ENCODE measurements at places on chromosomes 2 and 18. TPM values are rescaled to one million over a fixed set of nuclear protein-coding genes. Genes with fewer than 3 reads are reported as not detected.

GRCh38 chr2:109284826-109285225 is 155.8 kb downstream of the SH3RF3 start:
- peak; percentile 90 for DNase-seq

GRCh38 chr2:152376385-152376784 is 41.4 kb downstream of the FMNL2 start:
- no peak for DNase-seq

DNA sequence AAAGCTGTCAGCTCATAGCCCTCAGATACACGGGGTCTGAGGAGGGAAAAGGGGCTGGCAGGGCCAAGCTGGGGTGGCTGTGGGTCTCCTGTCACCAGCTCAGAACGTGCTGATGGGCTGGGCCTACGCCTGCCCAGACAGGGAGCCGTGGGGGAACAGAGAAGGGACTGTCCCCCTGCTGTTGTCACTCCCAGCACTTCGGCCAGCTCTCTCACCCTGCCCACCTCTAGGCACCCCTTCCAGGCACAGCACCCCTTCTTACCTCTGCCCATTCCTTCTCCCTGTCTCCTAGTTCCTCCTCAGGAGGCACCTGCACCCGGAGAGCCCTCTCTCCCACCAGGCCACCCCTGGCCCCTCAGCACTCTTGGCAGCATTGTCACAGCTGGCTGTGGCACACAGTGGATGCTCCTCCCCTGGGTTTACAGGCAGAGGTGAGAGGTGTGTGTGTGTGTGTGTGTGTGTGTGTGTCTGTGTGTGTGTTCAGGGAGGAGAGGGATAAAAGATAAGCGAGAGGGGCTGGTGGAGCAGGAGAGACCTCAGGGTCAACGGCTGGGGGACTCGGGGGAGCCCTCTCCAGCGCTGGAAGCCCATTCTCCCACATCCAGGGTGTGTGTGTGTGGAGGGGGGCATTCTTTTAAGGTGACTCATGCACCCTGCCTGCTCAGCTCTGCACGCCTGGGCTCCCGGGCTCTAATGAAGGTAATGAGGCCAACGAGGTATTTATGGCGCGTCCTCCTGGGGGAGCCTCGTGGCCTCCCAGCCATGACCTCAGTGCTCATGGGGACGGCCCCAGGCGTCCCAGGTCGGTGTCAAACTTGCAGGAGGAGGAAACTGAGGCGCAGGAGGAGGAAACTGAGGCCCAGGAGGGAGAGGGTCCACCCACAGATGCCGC is 66.1 kb upstream of the SMAD7 start:
- no peak for DNase-seq

DNA sequence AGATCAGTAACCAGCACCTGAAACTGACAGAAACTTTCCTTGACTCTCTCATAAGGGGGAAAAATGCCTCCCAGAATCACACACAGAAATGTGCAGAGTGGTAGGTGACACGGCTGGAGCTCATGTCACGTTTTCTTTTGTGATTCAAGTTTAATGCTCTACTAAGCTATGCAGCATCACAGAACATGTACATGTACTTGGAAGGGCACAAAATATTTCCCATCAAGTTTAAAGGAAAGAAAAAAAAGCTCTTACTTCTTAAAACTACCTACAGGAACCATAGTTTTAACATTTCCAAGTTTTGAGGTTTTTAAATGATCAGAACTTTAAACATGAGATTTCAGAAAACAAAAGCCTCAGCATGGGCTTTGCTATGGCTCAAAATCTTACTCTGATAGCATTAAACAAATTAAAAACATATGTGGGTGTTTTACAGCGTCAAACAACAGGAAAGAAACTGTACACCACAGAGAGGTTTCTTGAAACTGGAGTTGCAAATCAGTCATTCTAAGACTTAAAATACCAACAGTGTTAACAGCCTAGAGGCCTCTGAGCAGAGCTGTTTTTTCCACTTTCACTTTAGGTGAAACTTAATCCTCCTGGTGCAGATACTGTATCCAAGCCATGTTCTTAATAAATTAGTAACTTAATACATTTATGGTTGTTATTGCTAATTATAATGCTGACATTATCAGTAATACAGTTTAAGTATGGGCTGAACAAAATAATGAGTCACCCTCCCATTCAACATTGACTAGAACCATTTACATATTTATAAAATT is 30.1 kb downstream of the MBP start:
- DNase-seq = peak; percentile 82

DNA sequence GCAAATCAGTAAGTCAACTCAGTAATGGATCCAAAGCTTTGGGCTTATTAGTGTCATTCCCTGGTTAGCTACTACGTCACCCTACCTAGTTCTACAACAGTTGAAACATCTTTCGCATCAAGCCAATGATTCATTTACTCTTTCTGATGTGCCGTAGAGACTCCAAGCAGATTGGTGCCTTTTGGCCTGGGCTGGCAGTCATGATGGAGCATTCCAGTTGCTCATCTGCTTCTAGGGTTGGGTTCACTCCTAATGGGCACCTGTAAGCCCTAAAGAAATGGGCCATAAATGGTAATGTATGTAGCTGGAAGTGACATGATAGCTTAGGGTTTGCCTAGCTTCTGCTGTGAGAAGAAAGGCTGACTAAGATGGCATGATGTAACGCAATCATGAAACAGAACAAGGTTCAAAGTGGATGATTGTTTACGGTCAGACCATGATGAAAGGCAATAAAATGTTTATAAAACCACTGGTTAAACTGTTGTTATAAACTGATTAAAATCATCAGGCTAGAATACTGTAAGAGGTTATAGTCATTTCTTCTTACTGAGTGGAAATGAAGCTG is 20.4 kb upstream of the CCL20 start:
- no peak for DNase-seq

GRCh38 chr2:164710837-164711765 is 89.8 kb upstream of the GRB14 start:
- DNase-seq = no peak

- DNase-seq = no peak
Measured at GRCh38 chr2:185384822-185385560, 353.6 kb upstream of the FSIP2 start.

DNA sequence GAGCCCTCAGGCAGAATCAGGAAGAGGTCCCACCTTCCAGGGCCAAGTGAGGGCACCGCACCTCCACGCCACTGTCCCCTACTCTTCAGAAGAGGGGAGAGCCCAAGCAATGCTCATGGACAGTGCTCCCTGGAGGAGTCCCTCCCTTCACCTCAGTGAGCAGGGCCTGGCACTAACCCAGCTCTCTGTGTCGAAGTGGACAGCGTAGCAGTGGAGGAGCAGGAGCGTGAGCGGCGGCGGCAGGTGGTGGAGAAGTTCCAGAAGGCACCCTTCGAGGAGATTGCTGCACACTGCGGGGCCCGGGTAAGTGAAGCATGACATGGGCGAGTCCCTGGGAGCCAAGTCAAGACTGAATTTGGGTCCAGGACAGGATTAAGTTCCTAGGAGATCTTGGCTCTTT is 16.7 kb downstream of the POMC start:
- no peak for DNase-seq

DNA sequence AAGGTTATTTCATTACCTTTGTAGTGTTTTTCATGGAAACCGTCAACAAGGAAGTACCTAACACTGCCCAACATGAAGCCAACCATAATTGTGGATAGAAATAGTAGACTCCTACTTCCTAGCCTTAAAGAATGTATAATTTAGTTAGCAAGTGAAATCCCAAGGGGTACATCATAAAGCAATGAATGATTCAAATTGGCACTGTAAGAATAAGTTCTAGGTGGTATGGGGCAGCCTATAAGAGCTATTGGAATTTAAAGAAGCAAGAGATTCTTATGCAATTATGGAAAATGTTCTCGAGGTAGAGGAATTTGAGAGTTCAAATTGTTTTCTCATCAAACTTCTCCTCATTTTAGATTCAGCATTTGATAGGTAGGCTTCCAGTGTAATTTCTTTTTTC is 157.9 kb downstream of the FMNL2 start:
- no peak for DNase-seq

- no peak for DNase-seq
Measured at GRCh38 chr2:237242091-237242536, 156.4 kb downstream of the COPS8 start.

- DNase-seq = no peak
Measured at GRCh38 chr18:41862921-41863320, 92.1 kb upstream of the PIK3C3 start.

The FECH gene
- total RNA-seq = 54.4 TPM

The NTSR2 gene
- total RNA-seq = 0.10 TPM

The ANKRD44 gene
- 21.8 TPM for total RNA-seq

The AKAIN1 gene
- not detected for total RNA-seq

The DQX1 gene
- 0.59 TPM for total RNA-seq

The SLC39A6 gene
- total RNA-seq = 102 TPM

The SH3RF3 gene
- 3.8 TPM for total RNA-seq

The PAX8 gene
- total RNA-seq = 0.30 TPM

Measured in skin of body (tissue), 3 donors.